ENCODE measurements at places on chromosomes 11 and 22.
A peak's percentile ranks its signal among the peaks of the same experiment; 100 is the strongest.

GRCh38 chr22:50320671-50321325 lies 6.0 kb downstream of the DENND6B start:
- no peak for DNase-seq

GRCh38 chr11:133906746-133907145 lies 50.0 kb downstream of the IGSF9B start:
- DNase-seq, result no peak

DNA sequence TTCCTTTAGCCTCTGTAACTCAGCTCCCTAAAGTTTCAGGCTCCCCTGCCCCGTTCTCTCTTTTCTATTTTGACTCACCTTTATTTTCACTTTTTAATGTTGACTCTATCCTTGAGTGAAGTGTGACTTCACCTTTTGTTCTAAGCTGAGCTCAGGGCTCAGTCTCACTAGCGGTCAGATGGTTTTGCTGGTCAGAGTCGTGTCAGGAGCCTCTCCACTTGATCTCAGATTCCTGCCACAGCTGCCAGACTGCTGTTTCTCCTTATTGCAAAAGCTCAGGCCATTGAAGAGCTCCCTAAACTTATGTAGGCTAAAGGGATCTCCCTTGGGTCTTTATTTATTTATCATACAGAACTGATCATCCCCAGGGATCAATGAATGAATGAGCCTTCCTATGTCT lies 13.7 kb upstream of the POU2AF2 start:
- no peak for DNase-seq

- no peak for DNase-seq
Observed at GRCh38 chr22:31584804-31585160, 77.2 kb downstream of the PISD start.

DNA sequence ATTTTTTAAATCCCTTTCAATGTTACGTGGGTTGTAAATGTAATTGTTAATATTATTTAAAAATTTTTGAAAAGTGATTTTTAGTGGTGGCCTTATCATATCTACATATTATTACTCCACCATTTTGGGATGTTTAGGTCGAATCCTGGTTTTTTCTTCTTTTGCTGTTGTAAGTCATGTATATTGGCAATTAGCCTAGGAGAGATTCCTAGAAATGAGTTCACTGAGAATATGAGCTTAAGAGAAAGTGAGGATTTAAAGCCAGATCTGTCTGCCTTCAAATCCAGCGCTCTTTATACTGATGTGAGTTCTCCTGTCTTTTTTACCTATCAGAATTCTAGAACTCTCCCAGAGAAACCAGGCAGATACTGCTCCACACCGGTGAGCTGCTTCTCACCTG lies 56.1 kb downstream of the PTPRJ start:
- DNase-seq, result no peak

- no peak for DNase-seq
Observed at GRCh38 chr11:36465449-36466163, 44.5 kb downstream of the TRAF6 start.

DNA sequence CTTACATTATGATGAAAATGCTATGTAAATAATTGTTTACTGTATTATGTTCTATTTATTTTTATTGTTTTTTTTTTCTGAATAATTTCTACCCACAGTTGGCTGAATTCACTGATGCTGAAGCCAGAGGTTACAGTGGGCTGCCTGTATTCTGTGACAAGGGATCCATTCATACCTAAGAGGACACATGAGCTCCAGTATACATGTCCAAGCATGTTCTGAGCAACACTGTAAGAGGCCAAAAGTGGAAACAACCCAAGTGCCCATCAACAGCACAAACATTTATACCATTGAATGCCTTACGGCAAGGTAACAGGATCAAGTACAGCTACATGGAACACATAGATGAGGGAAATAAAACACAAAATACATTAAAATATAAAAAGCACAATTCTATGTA lies 1.4 kb upstream of the SRSF8 start:
- no peak for DNase-seq

DNA sequence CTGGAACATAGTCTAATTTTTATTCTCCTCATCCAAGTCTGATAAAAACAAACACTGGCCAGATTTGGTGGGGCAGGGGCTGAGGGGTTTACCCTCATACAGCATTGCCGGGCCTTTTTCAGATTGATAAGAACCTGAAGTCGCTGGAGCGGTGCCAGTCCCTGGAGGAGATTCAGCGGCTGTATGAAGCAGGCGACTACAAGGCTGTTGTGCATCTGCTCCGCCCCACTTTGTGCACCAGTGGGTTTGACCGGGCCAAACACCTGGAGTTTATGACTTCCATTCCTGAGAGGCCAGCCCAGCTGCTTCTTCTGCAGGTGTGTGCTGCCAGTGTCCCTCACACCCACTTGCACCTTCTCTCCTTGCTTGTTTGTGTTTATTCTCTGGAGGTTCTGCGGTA lies 55.8 kb downstream of the CABIN1 start:
- no peak for DNase-seq

GRCh38 chr11:65215441-65216076 lies 33.8 kb downstream of the CAPN1 start:
- DNase-seq, result no peak

GRCh38 chr22:24938741-24939341 lies 7.7 kb downstream of the LHFPL7 start:
- DNase-seq, result peak; percentile 51

- DNase-seq, result no peak
Observed at GRCh38 chr22:20219667-20220628, 48.2 kb downstream of the RTN4R start.

- no peak for DNase-seq
Observed at GRCh38 chr11:37182031-37182430, 584.0 kb upstream of the RAG2 start.

GRCh38 chr22:46764779-46765485 lies 2.5 kb downstream of the TBC1D22A start:
- DNase-seq, result no peak

DNA sequence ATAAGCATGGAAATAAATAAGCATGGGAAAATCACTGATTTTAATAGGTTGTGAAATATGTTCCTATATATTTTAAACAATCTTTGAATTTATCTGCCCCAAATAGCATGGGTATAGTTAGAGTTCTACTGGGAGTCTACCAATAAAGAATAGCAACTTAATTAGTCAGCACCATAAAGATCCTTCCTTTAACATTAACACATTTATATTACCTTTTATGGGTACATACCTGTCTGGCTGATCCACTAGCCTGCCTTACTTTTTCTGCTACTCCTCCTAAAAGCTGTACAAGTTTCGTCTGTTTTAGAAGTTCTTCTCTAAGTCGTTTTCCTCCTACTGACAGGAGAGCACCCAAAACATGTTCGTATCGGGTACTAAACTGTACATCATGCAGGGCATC lies 39.8 kb upstream of the RPS13 start:
- DNase-seq, result no peak

- no peak for DNase-seq
Observed at GRCh38 chr11:125990244-125990643, 44.4 kb downstream of the VSIG10L2 start.

GRCh38 chr22:21690401-21690801 lies 24.6 kb downstream of the PPIL2 start:
- DNase-seq, result peak; percentile 37

All from suppressor macrophage treated with lipopolysaccharide for 4 hours (primary cell).